ENCODE measurements at places on chromosomes 16 and 17. TPM values are rescaled to one million over a fixed set of nuclear protein-coding genes. Genes with fewer than 3 reads are reported as not detected.

GRCh38 chr16:27677263-27677662, 127.3 kb downstream of the KATNIP start:
- no peak for DNase-seq

GRCh38 chr16:85457366-85457765, 155.8 kb upstream of the GSE1 start:
- DNase-seq: no peak

DNA sequence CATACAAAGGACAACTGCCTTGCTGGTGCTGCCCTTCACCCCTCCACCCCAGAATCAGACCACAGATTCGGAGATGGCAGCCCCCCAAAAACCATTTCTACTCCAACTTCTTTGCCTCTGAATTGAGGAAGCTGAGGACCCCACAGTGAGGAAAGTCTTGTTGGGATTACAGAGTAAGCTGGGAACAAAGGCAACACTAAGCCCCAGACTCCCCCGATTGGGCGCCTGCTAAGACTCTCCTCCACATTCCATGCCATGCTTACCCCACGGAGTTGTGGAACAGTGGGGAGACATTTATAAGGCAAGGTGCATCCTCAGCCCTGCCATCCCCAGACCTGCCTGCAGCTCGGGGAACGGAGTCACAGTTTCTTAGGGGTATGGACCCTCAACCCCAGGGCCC, 1.9 kb downstream of the GIT1 start:
- no peak for DNase-seq

The NPB gene
- not detected for polyA plus RNA-seq

GRCh38 chr17:71432378-71433315, 688.2 kb upstream of the SOX9 start:
- DNase-seq: no peak

GRCh38 chr17:59746849-59747445, 39.5 kb downstream of the VMP1 start:
- DNase-seq: peak; percentile 45

- no peak for DNase-seq
Observed at GRCh38 chr16:51834133-51834532, 683.1 kb upstream of the SALL1 start.

The SHISA9 gene
- not detected for polyA plus RNA-seq

- no peak for DNase-seq
Observed at GRCh38 chr17:64158831-64159590, 29.1 kb upstream of the ERN1 start.

The CHRNB1 gene
- 15.7 TPM for polyA plus RNA-seq

DNA sequence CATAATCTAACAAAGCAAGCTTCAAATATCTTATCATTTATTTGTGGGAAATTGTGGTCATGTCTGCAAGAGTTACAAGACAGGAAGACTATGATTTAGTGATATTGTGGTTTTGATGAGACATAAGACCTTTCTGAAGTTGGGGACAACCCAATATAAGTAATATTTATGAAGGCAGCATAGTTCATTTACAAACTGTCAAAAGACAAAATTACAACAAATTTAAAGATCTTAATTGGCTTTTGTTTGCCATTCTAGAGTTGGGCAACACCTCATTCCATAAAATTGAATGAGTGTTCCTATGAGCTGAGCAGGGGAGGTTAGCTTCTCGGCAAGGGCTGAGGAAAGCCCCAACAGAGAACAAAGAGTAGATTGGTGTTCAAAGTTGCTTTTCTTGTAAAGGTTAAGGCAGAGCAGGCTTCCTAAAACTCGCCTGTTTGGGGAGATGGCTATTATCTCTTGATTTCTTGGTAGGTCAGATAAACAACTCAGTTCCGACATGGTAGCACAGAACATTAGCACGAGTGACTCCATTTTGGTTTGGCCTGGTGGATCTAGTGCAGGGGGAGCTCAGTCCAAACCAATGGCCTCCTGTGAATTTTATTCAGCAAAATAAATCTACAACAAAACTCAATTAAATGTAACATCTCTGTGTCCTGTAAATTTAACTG, 10.9 kb upstream of the MMD start:
- no peak for DNase-seq

DNA sequence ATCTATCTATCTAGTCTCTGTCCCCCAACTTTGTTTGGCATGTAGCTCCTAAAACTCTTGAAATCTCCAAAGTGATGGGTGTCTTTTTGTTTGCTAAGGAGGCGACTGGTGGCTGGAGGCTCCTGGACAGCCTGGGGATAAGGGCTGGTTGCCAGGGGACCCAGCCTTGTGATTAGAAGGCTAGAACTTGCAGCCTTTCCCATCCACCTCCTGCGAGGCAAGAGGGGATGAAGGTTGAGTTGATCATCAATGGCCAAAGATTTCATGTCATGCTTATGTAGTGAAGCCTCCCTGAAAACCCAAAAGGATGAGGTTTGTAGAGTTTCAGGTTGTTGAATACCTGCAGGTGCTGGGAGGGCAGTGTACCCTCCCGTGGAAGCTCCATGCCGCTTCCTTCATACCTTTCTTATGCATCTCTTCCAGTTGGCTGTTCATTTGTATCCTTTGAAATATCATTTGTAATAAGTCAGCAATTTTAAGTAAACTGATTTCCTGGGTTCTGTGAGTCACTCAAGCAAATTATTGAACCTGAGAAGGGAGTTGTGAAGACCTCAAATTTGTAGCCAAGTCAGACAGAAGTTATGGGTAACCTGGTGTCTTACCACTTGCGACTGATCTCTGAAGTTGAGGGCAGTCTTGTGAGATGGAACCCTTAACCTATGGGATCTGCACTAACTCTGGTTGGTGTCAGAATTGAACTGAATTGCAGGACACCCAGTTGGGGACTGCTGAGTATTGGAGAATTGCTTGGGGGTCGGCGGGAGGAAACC, 202.4 kb downstream of the SEC14L1 start:
- no peak for DNase-seq

GRCh38 chr16:48612611-48613010, 2.6 kb upstream of the N4BP1 start:
- DNase-seq: peak; percentile 54

- no peak for DNase-seq
Observed at GRCh38 chr16:46918905-46919792, 35.0 kb downstream of the GPT2 start.

- DNase-seq: no peak
Observed at GRCh38 chr16:86082418-86083030, 183.6 kb downstream of the IRF8 start.
